ENCODE measurements at places on chromosomes 2 and 18.

GRCh38 chr2:232798187-232798586 lies 21.8 kb upstream of the KCNJ13 start:
- DNase-seq = no peak

DNA sequence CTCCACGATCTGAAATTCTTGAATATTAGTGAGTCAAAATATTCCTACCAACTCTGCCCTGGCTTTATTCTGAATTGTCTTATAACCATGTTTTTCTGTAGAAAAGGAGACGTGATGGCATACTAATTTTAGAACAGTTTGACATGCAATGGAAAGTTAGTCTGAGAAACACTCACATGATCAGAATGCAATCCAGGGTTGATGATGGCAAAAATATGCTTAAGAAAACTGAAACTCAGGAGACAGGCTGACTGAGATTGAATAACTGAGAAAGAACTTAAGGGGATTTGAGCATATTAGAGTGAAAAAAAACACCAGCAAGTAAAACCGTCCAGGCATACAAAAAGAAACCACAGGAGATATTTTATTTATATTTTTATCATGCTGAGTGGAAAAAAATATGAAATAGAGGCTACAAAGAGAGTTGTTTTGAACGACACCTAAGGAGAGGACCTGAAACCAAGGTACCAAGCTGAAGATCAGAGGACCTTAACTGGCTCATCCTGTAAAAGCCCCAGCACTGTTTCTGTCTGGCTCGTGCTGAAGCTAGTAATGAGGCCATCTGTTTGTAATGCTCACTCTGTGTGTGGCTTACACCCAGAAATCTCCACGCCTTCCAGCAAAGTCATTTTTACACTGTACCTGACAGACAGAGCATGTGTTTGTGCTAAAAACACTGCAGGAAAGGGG lies 437.2 kb upstream of the PKDCC start:
- no peak for DNase-seq

DNA sequence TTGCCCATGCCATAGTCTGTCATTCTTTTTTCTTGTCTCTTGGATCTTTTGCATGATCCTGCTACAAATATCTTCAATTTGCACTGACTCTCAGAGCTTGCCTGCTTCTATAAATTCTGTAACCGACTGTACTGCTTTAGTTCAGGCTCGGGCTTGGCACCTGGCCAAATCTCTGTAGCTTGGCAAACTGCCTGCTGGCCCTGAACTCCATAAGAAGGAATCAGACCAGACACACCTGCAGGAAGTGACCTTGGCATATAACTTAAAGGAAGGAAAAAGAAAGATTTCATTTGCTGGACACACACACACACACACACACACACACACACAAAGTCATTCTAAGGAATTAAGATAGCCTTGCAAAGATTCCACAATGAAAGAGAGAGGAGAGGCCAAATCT lies 291.2 kb upstream of the DDX18 start:
- no peak for DNase-seq

GRCh38 chr2:127410871-127411652 lies 7.2 kb upstream of the PROC start:
- peak; percentile 81 for DNase-seq

DNA sequence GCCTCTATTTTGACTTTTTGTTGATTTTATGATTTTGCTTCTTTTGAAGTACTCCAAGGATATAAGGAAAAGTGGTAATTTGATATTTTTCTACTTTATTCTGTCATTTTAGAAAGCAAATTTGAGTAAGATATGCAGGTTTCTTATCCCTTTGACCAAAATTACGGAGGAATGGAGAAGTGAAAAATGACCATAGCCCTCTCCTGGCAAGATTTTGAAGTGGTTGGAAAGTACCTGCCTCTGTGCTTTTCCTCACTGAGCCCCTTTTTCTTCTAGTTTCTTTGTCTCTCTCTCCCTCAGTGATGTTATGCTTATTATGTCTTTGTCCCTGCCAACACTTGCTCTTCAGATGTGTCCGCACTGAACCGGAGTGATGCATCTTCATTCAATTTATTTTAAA lies 898.1 kb downstream of the EPHA4 start:
- DNase-seq = no peak

GRCh38 chr2:147440734-147441133 lies 404.1 kb upstream of the ACVR2A start:
- no peak for DNase-seq

DNA sequence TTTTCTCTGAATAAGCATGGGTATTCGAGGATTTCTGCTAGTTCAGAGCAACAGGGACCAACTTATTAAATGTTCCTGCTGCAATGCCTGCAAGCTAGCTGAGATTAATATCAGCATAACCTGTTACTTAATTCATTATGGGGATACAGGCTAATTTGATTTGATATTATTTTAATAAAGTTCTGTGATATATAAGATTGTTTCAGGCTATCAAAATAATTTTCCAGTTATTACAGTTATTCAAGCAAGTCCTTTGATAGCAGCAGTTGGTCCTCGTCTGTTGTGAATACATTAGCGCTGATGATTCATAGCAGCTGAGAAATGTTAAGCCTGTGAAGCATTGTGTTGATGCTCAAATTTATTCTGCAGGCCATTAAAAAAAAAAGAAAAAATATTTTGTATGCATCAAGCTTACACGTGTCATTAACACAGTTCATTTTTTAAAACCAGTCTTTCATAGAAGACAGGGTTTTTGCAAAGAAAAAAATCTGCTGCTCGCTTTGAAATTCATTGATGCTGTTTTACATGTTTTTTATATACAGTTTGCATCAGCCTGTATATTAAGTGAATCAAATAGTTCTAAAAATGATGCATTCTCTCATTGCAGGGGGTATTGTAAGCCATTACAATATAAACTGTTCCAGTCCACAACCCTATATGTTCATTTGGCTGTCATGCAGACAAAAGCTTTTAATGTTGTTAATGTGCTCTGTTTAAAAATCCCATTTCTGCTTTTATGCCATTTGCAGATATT lies 482.5 kb downstream of the BCL11A start:
- no peak for DNase-seq

GRCh38 chr18:35215026-35215425 lies 25.8 kb upstream of the ZNF397 start:
- no peak for DNase-seq

GRCh38 chr2:5539282-5540165 lies 152.7 kb upstream of the SOX11 start:
- no peak for DNase-seq

DNA sequence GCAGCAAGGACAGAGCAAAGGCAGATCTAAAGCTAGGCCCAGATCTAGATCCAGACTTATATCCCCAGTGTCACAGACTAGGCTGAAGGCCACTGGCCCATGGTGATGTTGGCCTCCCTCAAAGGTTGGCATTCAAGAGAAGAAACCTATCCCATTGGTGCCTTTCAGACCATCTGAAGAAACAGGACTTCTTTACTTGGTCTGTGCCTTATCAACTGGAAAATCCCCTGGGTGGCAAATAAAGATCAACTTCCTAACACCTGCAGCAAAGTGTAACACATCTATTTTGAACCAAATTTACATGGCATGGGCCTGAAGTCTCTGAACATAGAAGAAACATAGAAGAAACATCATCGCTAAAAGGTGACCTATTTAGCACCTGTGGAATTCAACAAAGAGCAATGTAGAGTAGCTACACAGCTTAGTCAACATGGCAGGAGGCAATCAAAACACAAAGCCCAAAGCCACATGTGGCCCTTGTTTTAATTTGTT lies 35.8 kb downstream of the METTL4 start:
- no peak for DNase-seq

DNA sequence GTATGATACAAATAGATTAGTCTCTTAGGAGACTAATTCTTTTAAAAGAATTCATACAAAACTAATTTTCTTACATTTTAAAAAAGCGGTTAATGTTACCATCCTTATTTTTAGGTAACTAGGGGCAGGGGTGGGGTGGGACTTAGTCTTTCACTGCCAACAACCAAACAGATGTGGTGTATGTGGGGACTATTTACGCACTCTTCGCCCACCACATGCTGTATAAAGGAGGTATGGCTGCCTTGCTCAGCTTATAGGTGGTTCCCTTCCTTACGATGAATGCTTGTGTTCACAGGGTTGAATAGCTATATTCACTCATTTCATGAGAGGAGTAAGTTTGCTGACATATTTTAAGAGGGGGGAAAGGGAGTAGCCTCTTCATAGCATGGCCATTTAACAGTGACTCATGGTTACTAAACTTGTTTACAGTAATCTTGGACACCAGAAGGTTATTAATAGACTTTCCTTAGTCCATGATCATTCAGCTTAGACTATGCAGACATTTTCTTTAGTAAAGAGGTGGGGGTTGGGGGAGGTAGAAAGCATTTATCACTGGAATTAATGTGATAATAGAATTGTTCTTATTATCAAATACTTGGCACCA lies 61.8 kb downstream of the CAB39 start:
- DNase-seq = no peak

- no peak for DNase-seq
Observed at GRCh38 chr2:130363479-130363878, 7.6 kb downstream of the PTPN18 start.

- DNase-seq = no peak
Observed at GRCh38 chr2:239710953-239711861, 310.4 kb upstream of the HDAC4 start.

DNA sequence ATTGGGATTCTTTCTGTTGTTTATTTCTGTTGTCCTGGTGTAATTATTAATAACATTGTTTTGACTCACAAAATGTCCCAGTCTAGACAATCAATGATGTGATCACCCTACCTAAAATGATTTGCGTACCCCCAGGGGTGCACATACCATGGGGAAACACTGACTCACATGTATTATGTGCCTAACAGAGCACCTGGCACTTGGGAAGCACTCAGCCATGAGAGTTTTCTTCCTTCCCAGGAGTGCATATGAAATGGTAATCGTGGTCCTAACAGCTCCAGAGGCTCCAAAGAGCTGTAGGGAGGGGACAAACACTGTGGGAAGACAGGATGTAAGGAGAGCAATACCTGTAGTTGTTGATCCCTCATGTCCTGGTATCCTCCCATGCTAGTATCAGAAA lies 187.8 kb upstream of the ERBB4 start:
- no peak for DNase-seq

DNA sequence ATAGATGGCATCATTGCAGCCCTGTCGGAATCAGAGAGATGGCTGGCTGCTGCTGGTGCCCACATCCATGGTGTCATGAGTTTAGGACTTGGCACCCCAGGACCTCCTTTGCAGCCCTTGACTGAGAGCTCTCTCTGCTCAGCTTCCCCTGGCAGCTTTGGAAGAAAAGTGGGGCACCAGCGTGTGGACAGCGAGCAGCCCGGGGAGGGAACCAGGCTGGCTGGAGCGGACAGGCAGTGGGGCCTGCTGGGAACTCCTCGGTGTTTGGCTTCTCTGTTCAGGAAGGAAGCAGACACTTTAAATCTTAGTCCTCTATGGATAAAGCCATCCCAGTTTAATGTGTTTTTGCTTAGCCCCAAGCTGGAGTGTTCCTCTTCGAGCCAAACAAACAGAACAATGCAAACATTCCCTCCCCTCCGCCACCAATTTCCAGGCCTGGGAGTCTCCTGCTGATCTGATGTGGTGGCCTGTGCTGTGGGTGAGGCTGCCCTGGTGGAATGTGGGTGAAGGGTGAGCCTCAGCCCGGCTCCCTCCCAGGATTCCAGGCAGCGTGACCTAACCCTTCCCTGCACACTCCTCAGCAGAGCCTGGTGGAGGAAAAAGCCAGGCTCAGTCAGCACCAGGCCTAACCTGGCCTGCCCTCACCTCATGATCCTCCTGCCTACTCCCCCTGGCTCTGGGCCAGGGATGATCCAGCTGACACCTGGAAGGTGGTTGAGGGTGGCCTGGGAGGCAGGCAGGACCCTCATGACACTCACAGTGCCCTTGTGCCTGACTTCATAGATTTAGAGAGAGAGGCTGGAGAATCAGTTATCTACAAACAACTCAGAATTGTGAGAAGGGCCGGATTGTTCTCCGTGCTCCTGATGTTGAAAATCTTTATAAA lies 21.6 kb upstream of the ITGB6 start:
- DNase-seq = no peak

DNA sequence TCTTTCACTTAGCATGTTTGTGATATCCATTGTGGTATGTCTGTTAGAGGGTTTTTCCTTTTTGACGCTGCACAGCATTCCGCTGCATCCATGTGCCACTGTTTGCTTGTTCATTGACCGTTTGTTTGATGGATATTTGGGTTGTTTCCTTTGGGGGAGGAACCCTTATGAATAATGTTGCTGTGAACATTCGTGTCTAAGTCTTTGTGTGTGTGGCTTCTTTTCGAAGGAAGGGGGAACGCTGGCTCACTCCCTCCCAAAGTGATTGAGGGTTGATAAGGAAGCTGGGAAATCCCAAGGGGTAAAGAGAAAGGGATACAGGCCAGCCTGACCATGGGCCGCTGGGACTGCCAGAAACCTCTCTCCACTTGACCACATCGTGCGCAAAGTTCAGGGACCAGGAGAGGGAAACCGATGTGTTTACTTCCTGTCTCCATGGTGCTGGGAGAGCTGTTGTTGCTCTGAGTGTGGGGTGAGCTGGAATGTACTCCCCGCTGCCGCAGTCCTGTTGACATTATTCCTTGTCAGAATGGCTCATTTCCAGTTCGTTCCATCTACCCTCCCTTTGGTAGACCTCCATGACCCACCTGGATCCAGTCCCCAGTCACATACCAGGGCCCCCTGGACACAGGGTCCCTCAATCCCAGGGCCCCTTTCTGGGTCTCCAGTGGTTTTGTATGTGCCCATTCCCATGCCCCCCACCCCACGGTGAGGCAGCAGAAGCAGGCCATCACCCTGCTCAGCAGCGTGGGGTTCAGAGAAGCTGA lies 39.6 kb downstream of the HS1BP3 start:
- no peak for DNase-seq

- DNase-seq = no peak
Observed at GRCh38 chr2:158273791-158274190, 172.1 kb downstream of the UPP2 start.

- DNase-seq = no peak
Observed at GRCh38 chr18:72866442-72866900, 1.3 kb downstream of the NETO1 start.

GRCh38 chr2:131127981-131128380 lies 22.8 kb downstream of the PLEKHB2 start:
- DNase-seq = no peak

- DNase-seq = no peak
Observed at GRCh38 chr2:34093790-34094189, 494.7 kb upstream of the FAM98A start.

DNA sequence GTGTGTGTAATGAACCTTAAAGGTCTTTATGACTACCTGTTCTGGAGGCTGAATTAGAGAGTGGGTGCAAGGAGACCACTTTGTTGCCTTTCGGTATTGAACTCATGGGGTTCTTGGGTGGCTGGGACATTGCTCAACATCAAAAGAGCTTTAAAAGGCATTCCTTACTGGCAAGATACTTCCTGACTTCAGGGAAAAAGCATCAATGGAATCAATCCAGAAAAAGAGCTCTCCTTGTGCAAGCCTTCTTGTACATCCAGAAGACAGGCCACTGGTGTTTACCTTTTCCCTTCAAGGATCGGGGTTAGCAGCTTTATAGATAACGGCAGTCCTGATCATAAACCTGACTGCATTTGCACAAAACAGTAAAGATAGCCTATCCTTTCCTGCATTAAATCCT lies 9.5 kb downstream of the PNO1 start:
- no peak for DNase-seq
